ENCODE measurements at places on chromosomes 12 and 14.

DNA sequence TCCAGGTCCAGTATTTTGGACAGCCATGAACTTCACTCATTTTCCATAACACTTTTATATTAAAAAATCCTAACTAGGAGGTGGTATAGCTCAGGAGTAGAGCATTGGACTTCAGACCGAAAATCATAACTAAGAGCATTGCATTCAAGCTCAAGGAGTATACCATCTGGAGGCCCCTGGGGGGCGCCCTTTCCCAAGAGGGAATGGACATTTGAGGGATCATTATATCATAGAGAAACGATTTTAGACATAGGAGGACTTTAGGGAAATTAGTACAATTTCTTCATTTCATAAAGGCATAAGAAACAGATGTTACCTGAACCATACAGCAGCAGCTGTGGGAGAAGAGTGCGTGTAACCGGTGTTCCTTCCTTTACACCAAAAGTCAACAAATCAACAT, 5.2 kb upstream of the ATG14 start:
- DNase-seq = no peak

- peak; percentile 29 for DNase-seq
These were observed 32.1 kb upstream of the PTGDR start for GRCh38 chr14:52235434-52235833.

DNA sequence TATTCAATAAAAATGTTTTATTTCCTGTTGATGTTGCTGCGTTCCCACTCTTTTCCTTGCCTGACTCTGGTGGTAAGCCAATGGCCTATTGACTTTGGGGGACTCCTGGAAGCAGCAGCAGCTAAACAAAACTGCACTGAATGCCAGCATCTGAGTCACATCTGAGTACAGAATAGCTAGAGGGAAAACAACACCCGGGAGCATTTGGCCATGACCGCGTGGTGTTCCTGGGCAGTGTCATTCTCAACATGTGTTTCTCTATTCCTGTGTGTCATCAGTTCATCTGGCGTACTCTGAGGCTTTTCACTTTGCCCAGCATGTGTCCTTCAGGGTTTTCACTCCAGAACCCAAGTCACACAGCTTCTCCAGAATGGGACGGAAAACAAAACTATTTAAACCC, 238.8 kb downstream of the PAWR start:
- no peak for DNase-seq

DNA sequence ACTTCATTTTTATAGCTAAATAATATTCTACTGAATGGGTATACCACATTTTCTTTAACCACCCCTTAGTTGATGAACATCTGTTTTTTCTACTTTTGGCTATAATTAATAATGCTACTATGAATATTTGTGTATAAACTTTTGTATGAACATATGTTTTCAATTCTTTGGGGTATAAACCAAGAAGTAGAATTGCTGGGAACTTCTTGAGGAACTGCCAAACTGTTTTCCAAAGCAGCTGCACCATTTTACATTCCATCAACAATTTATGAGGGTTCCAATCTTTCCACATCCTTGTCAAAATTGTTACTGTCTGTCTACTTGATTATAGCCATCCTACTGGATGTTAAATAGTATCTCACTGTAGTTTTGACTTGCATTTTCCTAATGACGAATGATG, 221.8 kb downstream of the PRKD1 start:
- no peak for DNase-seq

DNA sequence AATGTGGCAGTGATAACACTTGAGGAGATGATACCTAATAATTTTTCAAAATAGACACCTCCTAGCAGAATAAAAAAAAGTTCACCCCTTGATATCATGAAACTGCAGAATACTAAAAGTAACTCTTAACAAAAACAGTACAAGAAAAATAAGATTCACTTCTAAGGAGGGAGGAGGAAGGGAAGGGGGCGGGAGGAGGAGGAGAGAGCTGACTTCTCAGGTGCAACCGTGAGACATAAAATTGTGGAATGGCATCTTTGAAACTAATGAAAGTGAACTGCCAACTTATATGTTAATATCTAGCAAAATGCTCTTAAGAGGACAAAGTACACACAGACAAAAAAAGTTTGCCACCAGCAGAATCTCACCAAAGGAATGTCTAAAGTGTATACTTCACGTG, 115.8 kb downstream of the SCFD1 start:
- DNase-seq = no peak

DNA sequence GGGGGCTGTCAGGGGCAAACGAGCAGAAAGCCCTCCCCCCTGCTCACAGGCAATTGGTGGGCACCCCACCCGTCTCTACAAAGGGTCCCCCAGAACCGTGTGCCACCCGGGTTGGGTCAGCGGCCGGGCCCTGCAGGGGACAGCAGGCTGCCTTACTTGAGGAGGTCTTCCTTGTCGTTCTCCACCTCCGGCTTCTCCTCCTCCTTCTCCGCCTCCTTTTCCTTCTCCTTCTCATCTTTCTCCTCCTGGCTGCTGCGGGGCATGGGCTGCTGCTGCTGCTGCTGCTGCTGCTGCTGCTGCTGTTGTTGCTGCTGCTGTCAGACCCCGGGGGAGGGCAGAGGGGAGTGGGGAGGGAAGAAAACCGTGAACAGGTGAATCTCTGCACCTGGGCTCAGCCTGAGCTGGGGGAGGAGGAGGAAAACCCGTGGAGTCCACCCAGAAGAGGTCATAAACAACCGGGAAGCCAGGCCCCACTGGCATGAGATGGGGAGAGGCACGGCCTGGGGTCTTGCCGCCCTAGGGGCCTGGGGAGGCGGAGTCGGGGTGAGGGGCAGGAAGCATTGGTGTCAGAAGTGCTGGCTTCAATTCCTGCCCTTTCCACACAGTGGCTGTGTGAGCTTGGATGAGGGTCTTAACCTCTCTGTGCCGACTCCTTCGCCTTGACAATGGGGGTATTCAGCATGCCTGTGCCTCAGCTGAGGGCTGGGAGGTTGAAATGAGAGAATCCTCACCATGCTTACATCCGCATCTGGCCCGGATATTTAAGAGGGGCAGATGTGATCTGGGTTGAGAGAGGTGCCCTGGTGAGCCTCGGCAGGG, 107.6 kb downstream of the RFLNA start:
- no peak for DNase-seq

DNA sequence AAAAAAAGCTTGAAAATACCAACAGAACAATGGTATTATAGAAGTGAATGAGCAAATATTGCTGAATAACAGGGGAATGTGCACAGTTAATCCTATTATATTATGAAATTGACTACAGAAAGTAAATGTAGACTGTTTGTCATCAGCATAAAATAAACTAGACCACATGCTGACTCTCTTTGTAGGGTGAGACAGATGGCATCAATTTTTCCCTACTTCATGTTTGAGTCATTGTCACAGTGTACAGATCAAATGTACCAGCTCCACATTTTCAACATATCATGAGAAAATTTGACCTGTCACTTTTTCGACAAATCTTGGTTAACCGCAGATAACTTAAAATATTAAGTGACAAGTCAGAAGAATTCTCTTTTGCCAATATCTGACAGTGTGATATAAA, 421.0 kb downstream of the RPL10L start:
- DNase-seq = no peak

DNA sequence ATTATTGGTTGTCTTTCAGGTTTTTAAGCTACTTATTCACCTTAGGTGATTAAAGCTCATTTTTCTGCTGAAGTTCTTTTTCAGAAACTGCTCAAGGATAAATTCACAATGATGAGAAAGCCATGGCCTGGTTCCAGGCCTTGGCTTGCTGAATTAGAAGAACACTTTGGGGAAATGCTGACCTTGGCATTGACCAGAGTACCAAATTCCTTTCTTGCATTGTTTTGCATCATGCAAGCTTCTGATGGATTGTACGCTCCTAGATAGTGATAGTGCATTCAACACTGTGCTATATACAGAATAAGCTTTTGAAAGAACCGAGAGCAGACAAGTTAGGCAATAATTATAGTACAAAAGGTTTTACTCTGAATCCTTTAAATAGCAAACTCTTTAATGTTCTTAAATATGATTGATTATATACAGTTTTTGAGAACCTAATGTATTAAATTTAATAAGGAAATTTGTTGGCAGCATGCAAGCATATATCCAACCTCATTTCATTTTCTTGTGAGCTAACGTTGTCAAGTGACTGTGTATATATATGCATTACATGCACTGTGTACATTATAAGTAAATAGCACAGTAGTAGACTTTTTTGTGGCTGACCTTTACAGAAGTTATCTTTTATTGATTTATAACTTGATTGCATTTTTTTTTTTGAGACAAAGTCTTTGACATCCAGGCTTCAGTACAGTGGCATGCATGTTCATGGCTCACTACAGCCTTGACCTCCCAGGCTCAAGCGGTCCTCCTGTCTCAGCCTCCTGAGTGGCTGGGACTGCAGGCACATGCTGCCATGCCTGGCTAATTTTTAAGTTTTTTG, 99.2 kb downstream of the DIP2B start:
- no peak for DNase-seq

GRCh38 chr12:92927436-92928281, 1.4 kb downstream of the EEA1 start:
- no peak for DNase-seq

GRCh38 chr12:3929875-3930615, 56.8 kb upstream of the PARP11 start:
- no peak for DNase-seq

DNA sequence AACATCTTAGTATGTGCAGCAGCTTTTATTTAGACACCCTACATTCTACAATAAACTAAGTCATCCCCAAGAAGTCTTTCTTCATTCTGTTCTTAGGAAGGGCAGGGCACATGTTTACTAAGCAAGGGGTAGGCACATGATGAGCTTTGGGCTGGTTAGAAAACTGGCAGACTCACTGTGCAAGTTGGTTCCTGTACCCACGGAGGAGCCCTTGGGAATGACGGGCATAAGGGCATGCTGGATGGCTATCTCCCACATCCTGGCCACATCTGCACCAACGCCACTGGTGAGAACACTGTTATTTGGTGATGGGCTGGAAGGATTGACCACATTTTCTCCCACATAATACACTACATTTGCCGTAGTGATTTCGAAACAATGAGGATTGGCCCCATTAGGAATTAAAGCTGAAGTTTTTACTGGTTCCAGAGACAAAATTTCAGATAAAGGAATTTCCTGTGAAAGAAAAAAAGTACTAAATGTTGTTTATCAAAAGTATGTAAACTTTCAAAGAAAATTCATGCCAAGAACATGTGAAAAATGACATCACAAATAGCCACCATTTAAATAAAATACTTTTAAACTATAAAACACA, 297.0 kb downstream of the PRKD1 start:
- DNase-seq = no peak
